ENCODE measurements at places on chromosomes 7 and 10.
A peak's percentile ranks its signal among the peaks of the same experiment; 100 is the strongest.

DNA sequence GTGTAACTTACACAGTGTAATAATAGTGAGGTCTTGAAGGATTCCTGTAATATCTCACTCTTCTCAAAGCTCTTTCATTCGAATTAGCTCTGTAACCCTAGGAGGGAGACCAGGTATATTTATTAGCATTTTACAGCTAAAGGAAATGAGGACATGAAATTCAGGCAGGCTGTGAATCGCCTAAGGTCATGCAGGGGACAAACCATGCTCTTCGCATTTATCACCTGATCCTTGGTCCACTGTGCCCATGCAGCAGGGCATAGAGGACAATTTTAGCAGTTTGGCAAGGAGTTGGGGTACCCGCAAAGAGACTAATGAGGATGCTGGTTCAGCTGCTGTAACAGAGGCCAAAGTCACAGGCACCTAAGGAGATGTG lies 14.8 kb upstream of the LAMB1 start:
- no peak for DNase-seq

DNA sequence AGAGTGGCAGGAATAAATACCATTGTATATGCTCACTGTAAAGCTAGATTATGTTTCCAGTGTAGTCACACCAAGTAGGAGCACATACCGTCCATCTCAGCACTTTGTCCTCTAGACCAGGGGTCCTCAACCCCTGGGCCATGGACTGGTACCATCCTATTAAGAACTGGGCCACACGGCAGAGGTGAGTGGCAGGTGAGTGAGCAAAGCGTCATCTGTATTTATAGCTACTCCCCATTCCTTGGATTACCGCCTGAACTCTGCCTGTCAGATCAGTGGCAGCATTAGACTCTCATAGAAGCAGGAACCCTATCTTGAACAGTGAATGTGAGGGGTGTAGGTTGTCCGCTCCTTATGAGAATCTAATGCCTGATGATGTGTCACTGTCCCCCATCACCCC lies 735.3 kb downstream of the MAGI2 start:
- DNase-seq: no peak

- no peak for DNase-seq
Observed at GRCh38 chr7:50920031-50920635, 137.4 kb upstream of the GRB10 start.

- no peak for DNase-seq
Observed at GRCh38 chr7:2818121-2818520, 26.0 kb downstream of the GNA12 start.

DNA sequence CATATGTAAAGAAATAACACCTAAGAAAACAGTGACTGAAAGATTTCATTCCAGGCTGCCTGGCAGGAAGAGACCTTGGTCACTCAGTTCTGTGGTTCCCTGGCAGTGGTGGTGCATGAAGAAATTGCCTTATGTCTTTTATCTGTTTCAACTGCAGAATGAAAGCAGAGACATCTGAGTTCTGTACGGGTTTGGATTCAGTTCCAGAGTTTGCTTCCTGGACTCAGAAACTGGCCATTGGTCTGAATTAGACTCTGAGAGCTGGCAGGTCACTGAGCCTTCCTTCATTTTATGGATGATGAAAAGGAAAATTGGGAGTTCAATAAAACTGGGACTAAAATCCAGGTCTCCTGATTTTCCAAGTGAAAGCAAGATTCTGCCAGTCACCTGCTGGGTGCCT lies 428.9 kb upstream of the AUTS2 start:
- DNase-seq: no peak

- no peak for DNase-seq
Observed at GRCh38 chr10:91617072-91617609, 15.7 kb downstream of the PPP1R3C start.

DNA sequence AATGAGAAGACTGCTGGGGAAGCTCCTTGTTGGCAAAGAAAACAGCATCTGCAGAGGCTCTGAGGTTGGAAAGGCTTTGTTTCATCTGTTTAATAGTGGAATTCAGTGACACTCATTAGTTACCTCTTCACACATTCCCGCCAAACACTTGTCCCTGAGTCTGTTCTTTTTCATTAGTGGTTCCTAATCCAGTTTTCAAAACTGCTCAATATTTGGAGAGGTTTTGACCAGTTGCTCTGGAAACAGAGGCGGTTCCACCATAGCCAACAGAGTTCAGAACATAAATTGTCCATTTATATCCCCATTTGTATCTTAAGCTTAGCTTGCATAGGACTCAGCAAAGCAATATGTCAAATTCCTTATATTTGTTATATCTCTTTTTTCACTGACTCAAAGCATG lies 754.6 kb downstream of the AUTS2 start:
- no peak for DNase-seq

- no peak for DNase-seq
Observed at GRCh38 chr10:121655254-121656144, 57.3 kb upstream of the FGFR2 start.

GRCh38 chr7:80875537-80876120 lies 43.2 kb downstream of the SEMA3C start:
- no peak for DNase-seq

GRCh38 chr10:5281356-5281755 lies 83.4 kb upstream of the UCN3 start:
- DNase-seq: no peak

- DNase-seq: peak; percentile 53
Observed at GRCh38 chr10:49212783-49213182, 24.6 kb upstream of the TMEM273 start.

DNA sequence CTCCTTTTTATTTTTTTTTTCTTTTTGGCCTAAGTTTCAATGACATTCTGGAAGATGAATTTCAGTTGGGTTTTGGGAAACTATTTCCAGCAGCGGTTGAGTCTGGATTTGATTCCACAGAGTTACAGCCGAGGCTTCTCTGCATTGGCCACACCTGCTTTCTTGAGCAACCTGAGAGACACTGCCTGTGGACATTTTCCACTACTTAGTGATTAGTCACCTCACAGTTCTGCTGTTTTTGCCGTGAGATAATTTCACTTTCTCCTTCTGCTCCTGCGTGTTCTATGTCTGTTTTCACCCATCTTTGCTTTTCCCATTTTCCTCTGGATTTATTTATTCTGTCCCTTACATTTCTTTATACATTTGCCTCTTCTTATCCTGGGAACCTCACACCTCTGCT lies 243.0 kb downstream of the BICC1 start:
- no peak for DNase-seq

GRCh38 chr7:41188163-41189130 lies 514.4 kb downstream of the INHBA start:
- DNase-seq: no peak

DNA sequence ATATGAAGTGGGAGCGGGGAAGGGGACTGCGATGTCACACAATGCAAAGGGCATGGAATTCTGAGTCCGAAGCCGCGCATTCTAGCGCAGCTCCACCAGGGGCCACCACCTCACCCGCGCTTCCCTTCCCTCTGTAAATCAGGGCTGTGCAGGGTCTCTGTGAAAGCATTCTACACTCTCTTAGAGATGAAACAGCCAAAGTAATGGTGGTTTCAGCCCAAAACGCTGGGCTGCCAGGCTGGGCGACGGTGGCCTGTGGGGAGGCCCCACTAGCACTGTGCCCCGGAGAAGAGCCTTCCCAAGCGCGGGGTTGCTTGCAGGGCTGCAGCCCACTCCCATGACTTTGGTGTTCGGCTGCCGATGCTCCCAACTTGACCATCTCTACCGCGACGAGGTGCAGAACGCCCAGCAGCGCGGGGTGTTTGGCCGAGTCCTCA lies 11.4 kb downstream of the ATG9B start:
- no peak for DNase-seq

DNA sequence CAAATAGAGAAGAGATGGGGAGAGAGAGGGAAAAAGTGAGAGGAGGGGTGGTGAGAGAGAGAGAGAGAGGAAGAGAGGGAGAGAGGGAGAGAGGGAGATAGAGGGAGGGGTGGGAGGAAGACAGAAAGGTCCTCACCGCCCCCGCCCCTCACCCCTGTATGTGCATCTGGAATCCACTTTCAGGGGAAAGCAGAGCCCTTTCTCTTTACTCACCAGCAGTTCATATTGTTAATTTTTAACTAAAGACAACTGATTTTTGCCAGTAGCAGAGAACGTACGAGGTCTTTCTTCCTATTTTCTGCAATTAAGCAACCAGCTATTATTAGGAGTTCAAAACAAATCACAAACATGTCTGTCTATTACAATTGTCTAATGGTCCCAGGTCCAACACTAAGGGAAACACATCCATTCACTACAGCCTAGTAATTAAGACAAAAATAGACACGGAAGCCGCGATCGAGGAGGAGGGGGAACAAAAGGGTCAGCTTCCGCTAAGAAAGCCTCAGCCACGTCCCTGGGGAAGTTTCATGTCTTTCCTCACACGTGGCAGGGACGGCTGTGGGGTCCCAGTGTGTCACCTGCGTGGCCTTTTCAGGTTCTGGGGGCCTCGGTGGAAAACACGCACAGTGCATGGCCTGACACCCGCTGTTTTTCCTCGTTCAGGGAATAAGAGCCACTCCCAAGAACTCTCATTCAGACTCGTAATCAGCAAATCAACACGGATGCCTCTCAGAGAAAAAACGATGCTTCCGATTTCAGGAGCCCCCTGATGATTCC lies 572.0 kb downstream of the PTPRN2 start:
- DNase-seq: peak; percentile 5

DNA sequence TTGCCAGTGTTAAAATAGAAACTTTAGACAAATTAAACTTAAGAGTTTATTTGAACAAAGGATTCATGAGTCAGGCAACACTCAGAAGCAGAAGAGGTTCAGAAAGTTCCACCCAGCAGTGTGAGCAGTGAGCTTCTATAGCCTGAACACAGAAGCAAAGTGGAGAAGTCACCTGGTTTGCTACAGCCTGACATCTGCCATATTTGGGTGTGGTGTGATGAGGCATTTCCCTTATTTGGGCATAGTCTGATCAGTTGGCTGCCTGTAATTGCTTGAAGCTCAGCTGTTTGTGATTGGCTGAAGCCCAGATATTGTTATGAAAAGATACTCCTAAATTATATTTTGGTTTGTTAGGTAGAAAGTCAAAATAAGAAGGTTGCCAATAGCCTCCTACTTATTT lies 39.1 kb downstream of the VWC2 start:
- no peak for DNase-seq

DNA sequence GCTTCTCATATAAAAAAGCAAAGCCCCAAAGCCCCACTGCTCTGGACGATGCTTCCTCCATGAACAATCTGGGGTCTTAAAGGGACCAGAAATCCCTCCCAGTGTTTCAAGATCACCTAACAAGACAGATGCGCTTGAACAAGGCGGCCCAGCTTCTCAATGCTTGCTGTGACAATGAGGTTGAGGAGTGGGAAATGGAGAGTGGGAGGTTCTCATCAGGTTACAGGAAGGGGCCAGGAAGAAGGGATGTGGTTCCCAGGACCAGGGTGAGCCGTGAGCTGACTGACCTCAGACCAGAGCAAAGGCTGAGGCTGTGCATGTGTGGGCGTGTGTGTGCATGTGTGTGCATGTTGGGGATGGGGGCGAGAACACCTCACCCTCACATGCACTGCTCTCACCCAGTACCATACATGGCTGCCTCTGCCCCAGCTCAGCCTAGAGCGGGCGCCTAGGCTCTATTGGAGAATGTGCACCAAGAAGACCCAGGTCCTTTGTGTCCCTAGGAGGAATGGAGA lies 220.8 kb upstream of the GPR26 start:
- DNase-seq: no peak

GRCh38 chr7:159148430-159149395 lies 4.0 kb upstream of the VIPR2 start:
- DNase-seq: no peak

GRCh38 chr10:86878983-86879713 lies 78.3 kb downstream of the MMRN2 start:
- DNase-seq: peak; percentile 33

- no peak for DNase-seq
Observed at GRCh38 chr10:129690248-129691070, 223.4 kb downstream of the MGMT start.

DNA sequence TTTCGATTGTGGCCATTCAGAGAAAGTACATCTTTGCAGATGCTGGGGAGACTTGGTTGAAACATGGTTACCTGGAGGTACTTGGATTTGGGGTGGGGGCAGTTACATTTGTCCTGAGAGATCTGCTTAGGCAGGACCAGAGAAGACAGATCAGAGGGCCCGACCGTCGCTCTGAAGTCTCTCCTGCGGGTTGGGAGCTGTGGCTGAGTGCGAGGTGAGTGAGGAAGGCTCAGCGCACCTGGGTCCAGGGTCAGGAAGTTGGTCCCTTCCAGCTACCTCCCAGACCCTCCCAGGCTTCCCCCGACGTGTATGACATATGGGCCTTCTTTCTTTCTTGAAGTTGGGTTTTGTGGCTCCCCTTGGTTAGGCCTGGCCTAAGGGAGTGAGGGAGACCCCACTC lies 56.3 kb downstream of the LHPP start:
- DNase-seq: no peak

- DNase-seq: no peak
Observed at GRCh38 chr7:47710201-47710935, 128.5 kb upstream of the TNS3 start.

DNA sequence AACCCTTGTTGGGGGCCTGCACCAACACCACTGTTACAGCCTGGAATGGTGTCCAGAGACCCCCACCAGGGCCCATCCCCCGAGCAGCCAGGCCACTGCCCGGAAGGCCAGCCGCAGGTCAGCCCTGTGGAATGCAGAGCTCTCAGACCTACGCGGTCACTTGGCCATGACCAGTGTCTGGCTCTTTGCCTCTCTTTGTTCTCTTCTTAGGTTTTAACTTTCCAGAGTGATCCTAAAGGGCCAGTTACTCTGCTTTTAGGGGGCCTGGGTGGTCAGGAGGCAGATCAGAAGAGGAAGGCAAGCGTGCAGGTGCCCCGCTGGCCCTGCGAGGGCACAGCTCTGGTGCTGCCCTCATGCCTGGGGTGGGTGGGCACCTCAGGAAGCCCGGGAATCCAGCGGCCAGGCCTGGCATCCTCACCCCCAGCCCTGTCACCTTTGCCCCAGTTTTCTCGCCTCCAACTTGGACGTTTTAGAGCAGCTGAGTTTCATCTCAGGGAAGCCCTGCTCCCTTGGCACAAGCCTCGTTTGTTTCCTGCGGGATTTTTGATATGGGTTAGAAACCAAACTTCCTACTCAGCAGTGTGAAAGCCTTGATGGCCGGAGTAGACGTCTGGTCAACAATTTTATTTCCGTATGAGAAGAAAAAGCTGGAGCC lies 62.5 kb upstream of the CHST15 start:
- DNase-seq: no peak

DNA sequence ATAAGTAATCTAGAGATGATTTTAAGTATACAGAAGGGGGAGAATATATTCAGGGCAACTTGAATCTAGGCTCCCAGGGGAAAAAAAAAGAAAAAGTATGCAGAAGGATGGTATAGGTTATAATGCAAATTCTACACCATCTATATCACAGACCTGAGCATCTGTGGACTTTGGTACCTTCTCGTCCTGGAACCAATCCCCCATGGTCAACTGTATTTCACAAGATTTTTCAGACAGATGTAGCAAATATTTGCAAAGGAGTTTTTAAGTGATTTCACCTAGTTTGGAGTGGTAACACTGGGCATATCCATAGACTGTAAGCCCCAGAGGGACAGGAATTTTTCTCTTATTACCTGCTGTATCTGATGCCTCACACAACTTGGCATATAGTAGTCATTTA lies 58.8 kb downstream of the NOC3L start:
- DNase-seq: no peak

GRCh38 chr10:60518745-60519144 lies 129.1 kb upstream of the ANK3 start:
- DNase-seq: no peak
